ENCODE measurements at places on chromosomes 16 and 17.

DNA sequence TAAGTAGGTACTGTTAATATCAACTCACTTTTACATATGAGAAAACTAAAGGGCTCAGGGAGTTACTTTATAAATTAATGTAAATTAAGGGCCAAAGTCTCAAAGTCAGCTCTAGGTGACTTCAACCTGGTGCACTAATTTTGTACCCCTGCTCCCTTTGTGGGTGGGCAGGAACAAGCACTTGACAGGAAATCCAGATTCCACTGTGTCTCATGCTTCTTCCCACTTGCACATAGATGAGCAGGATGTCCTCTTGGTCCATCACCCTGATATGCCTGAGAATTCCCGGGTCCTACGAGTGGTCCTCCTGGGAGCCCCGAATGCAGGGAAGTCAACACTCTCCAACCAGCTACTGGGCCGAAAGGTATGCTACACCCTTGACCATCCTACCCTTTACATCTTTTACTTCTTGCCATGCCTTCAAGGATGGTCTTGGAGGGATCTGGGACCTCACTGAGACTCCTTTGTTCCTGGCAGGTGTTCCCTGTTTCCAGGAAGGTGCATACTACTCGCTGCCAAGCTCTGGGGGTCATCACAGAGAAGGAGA is 1.3 kb downstream of the ERAL1 start:
- DNase-seq, result no peak

DNA sequence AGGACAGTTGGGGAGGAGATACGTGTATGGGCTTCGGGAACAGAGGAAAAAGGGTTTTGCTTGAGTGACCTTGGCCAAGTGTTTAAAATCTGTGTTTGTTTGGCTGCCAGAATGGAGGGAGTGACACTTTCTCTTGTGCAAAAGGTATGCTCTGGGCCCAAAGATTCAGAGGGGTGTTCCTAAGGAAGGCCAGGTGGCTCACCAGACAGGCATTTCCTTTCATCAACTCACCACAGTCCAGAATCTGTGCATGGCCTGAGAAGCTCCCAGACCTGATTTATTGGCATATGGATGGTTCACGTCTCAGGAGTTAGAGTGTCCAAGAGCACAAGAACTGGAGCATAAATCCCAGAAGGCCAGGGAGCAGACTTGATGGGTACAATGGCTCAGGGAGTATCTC is 53.4 kb upstream of the NLK start:
- no peak for DNase-seq

DNA sequence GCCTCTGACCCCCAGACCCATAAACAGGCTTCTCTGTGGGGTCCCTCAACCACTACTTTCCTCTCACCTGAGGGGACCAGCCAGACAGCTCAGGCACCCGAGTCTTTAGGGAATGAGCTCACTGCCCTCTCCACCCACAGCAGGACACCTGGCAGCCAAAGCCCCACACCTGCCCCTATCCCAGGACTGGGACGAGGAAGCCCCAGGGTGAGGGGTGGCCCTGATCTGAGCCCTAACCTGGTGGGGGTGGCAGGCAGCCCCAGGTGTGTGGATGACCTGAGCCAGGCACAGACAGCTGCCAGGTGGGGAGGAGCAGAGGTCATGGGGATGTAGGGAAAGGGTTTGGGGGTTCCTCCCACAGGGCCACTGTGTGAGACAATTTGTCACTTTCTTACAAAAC is 1.7 kb upstream of the TEX19 start:
- DNase-seq, result no peak

GRCh38 chr17:48907713-48908046 is 527 bp upstream of the UBE2Z start:
- DNase-seq, result no peak

DNA sequence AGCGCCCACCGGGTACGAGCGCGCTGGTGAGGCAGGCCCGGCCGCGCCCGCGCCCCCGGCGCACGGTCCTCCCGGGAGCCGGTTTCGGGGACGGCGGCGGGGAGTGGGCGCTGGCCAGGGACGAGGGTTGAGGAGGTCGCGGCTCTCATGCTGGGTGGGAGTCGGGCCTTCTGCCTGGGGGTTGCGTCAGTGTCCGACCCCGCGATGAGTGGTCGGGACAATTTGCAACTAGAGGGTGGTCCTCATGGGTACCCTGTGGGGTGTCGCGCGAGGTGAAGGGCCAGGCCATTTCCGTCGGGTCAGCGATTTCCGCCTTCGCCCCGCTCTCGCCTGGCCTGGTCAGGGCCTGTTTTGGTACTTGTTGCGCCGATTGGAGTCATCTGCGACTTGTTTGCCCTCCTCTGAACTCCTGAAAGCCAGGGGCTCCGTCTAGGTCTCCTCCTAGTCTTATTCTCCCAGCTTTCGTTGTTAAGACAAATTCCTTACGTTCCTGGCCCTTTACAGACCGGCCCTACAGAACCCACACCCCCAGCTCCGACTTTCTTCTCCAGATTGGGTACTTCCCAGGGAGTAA is 14.9 kb downstream of the NAA60 start:
- DNase-seq, result no peak
